ENCODE measurements at places on chromosomes 7 and 10. TPM values are rescaled to one million over a fixed set of nuclear protein-coding genes. Genes with fewer than 3 reads are reported as not detected.

DNA sequence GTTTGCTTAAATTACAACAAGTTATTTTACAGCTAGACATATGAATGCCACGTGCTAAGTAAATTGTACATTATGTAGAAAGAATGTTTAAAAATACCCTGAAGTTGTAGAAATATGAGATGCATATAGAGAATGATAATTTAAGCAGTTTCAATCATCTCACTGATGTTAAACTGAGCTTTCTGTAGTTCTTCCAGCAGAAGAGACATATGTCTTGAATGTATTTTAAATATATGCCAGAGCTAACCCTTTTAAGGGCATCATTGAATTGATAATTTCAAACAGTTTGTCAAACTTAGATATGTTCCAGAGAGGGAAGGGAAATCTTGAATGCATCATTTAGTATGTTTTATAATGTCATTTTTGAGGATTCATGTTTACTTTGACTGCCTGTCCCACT, 255.2 kb downstream of the MDFIC start:
- H3K27me3 ChIP-seq, result no peaks in the 10 kb centered on the region
- DNase-seq, result no peak
- H3K4me3 ChIP-seq, result no peak overlapping the region
- no peaks in the 10 kb centered on the region for H3K36me3 ChIP-seq

DNA sequence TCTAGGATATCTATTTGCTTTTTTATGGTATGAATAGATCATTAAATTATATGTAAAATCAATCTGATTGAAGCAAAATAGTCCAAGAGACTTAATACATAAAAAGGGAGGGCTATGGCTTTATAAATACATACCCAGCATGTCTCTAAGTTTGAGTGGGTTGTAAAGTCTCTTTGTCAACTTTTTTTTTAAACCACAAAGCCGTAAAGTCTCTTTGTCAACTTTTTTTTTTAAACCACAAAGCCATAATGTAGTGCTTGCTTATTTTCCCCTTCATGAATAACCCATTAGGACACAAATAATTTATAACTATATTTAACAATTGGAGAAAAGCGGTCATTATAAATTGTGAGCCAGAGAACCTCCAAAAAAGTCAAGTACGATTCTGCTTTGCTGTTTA, 5.7 kb downstream of the HECTD2 start:
- no peaks in the 10 kb centered on the region for H3K36me3 ChIP-seq
- H3K27me3 ChIP-seq, result no peaks in the 10 kb centered on the region
- peaks cover 15% of the 10 kb centered on the region for H3K4me1 ChIP-seq

Gene ADIRF
- 0.87 TPM for polyA plus RNA-seq

Gene BEND7
- polyA plus RNA-seq, result not detected

Gene PIP
- not detected for polyA plus RNA-seq

All from CD4-positive, alpha-beta memory T cell (primary cell).